ENCODE measurements at places on chromosomes 4 and X. TPM values are rescaled to one million over a fixed set of nuclear protein-coding genes. Genes with fewer than 3 reads are reported as not detected.

Gene KLHL4
- 8.5 TPM for total RNA-seq

Gene PLP1
- 0.30 TPM for total RNA-seq

Gene TLR8
- not detected for total RNA-seq

Gene PDZD4
- 0.16 TPM for total RNA-seq

Gene MAGEA11
- total RNA-seq = 60.1 TPM

Gene MAGEA2B
- total RNA-seq = 18.4 TPM

Gene TEX13C
- 0.14 TPM for total RNA-seq

Gene F11
- not detected for total RNA-seq

Gene CITED1
- total RNA-seq = not detected

Gene MID1
- total RNA-seq = 17.2 TPM
